ENCODE measurements at places on chromosomes 13 and 19.

DNA sequence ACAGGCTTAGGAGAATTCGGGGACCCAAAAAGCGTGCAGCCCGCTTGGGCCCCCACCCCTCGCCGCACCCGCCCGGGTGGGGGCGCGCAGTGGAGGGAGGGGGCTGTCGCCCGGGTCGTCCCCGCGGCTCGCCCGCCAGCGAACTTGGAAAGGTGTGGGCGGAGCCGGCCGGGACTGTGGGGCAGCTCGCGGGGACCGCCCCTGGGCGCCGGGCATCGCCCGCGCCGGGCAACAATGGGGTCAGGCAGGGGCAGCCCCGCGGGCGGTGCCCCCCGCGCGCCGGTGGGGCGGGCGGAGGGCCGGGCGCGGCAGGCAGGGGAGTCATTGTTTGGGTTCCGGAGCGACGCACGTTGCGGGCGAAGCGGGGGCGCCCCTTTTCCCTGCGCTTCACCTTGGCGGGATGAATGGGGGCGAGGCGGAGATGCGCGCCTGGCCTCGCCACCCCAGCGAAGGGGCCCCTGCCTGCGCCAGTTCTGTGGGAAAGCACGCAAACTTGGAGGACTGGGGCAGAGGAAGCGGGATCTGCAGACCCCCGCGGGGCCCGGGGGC lies 647 bp upstream of the KLF12 start:
- DNase-seq = no peak

DNA sequence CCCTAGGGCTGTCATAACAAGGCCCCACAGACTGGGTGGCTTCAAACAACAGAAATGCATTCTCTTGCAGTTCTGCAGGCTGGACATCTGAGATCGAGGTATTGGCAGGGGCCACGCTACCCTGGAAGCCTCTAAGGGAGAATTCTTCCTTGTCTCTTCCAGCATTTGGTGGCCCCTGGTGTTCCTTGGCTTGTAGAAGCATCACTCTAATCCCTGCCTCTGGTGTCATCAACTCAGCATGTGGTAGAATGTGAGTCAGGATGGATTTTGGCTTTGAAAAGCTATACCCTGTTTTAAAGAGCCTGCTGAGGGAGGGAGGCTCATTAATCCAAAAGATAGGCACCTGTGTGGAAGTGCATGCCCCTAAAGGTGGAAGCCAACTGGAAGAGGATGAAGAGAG lies 7.9 kb upstream of the GGACT start:
- no peak for DNase-seq

- DNase-seq = peak; percentile 93
Measured at GRCh38 chr19:40776932-40777644, 959 bp upstream of the RAB4B start.

DNA sequence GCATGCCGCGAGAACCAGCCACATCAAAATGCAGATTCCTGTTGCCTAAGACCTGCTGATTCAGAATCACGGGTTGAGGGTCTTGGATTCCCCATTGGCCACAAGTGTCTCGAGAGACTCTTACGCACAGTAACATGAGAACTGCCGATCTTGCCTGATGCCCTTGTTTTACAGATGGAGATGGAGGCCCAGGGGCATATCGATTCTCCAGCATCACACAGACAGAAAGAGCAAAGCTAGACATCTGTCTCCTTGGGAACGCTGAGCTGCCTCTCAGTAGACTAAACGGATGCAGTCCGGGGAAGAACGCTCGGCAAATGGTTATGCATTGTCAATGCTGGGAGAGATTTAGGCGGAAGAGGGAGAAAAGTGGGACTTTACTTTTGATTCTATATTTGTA lies 5.4 kb downstream of the NLRP12 start:
- DNase-seq = peak; percentile 51

DNA sequence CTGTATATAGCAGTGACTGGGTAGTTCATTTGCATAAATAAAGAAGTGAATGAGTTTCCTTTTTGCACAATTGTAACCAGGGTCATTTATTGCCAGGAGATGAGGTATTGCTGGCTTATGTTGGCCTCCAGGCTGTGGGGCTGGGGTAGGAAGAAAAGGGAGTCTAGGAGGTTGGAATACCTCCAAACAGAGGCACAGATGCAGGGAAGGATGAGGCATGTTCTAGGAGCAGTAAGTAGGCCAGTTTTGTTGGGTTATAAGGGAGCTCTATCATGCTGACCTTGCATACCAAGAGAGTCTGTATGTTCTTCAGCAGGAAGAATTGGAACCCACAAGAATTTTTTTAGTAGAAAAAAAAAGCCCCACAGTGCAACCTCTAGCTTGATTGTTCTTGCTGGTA lies 17.2 kb upstream of the CYSLTR2 start:
- no peak for DNase-seq

DNA sequence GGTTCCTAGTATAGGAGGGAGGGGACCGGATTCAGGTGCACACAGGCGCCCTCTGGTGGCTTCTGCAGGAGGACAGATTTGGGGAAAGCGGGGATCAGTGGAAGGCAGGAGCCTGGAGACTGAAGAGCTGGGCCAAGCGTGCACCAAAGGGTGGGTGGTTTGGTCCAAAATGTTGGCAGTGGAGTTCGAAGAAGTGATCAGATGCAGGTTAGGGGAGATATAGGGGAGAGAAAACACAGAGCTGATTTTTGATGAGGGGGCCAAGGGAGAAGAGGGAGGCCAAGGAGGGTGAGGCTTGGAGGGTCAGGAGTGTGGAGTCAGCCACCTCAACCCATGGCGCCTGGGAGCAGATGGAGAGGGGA lies 6.8 kb upstream of the CARM1 start:
- DNase-seq = peak; percentile 87

Measured in H9 (cell line).